Glomerular endothelial cell (primary cell): ENCODE measurements at places on chromosomes 7 and 10. TPM values are rescaled to one million over a fixed set of nuclear protein-coding genes. Genes with fewer than 3 reads are reported as not detected.

The SLC35G1 gene
- total RNA-seq, result 1.4 and 2.7 TPM in 2 replicates

The FOXK1 gene
- total RNA-seq, result 50.8 and 56.3 TPM in 2 replicates

The CELF2 gene
- 31.3 and 37.6 TPM in 2 replicates for total RNA-seq

The GJC3 gene
- 0.99 TPM in 1 of 2 replicates, not detected in the other for total RNA-seq

The FRA10AC1 gene
- total RNA-seq, result 6.9 and 19.0 TPM in 2 replicates

The PHTF2 gene
- 8.3 and 13.2 TPM in 2 replicates for total RNA-seq

The PAPOLB gene
- not detected in 2 replicates for total RNA-seq

The AUTS2 gene
- total RNA-seq, result 12.8 and 24.8 TPM in 2 replicates

The BAMBI gene
- 6.7 and 6.8 TPM in 2 replicates for total RNA-seq

The GDF2 gene
- not detected in 2 replicates for total RNA-seq

The NAT16 gene
- total RNA-seq, result not detected in 2 replicates
